Mesothelial cell of epicardium (in vitro differentiated cells): ENCODE measurements at places on chromosomes 12 and 14. TPM values are rescaled to one million over a fixed set of nuclear protein-coding genes. Genes with fewer than 3 reads are reported as not detected.

Gene KRT85
- not detected in 3 replicates for total RNA-seq

Gene TAS2R7
- 0.20 to 0.40 TPM (median 0.20 TPM) in 3 replicates for total RNA-seq

Gene RIC8B
- 18.3 to 22.5 TPM (median 21.2 TPM) in 3 replicates for total RNA-seq

Gene LRRC43
- 3.9 to 6.6 TPM (median 4.9 TPM) in 3 replicates for total RNA-seq

Gene RNASE4
- total RNA-seq = 4.6 to 6.2 TPM (median 5.3 TPM) in 3 replicates

Gene BAZ1A
- total RNA-seq = 42.3 to 43.2 TPM (median 42.5 TPM) in 3 replicates

Gene TMEM121
- total RNA-seq = 4.3 to 6.0 TPM (median 5.6 TPM) in 3 replicates

Gene C1R
- total RNA-seq = 41.5 to 45.9 TPM (median 45.1 TPM) in 3 replicates

DNA sequence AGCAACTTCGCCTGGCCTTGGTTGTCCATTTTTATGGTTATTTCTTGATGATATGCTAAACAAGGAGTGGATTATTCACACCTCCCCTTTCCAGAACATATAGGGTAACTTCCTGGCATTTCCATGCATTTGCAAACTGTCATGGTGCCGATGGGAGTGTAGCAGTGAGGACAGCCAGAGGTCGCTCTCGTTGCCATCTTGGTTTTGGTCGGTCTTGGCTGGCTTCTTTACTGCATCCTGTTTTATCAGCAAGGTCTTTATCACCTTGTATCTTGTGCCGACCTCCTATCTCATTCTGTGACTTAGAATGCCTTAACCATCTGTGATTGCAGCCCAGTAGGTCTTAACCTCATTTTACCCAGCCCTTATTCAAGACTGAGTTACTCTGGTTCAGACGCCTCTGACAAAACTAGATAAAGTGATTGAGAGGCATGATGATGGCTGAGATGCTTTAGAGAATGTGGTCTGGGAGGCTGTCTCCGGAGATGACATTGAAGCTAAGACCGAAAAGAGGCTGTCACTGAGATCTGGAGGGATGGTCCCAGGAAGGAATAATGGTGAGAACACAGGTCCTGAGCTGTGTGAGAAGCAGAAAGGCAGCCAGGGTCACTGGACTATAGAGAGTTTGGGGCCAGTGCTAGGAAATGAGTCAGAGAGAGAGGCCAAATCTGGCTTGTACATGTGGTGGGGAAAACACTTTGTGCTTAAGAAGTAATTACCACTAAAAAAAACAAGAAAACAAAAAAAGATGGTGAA is 2.9 kb downstream of the GLT1D1 start:
- no peak overlapping the region for H3K4me3 ChIP-seq
- H3K36me3 ChIP-seq = no peaks in the 10 kb centered on the region
- no peak for DNase-seq
- peaks cover 66% of the 10 kb centered on the region for H3K27me3 ChIP-seq
- no peaks in the 10 kb centered on the region for H3K4me1 ChIP-seq
- H3K27ac ChIP-seq = no peak overlapping the region

GRCh38 chr14:71400871-71401321 is 493.6 kb downstream of the PCNX1 start:
- no peak overlapping the region for H3K4me3 ChIP-seq
- H3K36me3 ChIP-seq = peaks cover 9% of the 10 kb centered on the region
- no peak for DNase-seq

DNA sequence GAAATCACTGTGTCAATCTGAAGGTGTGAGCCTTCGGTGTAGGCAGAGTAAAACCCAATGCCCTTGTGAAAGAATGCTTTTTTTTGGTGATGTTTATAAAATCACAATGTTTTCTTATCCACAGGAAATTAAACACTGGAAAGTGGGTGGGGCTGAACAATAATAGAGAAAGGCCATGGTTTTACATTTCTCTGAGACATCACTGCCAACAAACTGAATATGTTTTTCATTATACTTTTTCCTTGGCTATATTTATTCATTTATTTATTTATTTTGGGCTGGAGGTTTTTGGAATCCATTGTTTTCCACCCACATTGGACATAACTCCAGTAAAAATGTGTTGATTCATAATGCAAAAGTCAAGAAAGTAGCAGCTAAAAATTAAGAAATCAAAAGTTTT is 16.9 kb downstream of the LRRK2 start:
- H3K4me1 ChIP-seq = peaks cover 5% of the 10 kb centered on the region
- no peak overlapping the region for H3K27ac ChIP-seq
- no peaks in the 10 kb centered on the region for H3K36me3 ChIP-seq
- H3K27me3 ChIP-seq = no peaks in the 10 kb centered on the region
- DNase-seq = no peak

DNA sequence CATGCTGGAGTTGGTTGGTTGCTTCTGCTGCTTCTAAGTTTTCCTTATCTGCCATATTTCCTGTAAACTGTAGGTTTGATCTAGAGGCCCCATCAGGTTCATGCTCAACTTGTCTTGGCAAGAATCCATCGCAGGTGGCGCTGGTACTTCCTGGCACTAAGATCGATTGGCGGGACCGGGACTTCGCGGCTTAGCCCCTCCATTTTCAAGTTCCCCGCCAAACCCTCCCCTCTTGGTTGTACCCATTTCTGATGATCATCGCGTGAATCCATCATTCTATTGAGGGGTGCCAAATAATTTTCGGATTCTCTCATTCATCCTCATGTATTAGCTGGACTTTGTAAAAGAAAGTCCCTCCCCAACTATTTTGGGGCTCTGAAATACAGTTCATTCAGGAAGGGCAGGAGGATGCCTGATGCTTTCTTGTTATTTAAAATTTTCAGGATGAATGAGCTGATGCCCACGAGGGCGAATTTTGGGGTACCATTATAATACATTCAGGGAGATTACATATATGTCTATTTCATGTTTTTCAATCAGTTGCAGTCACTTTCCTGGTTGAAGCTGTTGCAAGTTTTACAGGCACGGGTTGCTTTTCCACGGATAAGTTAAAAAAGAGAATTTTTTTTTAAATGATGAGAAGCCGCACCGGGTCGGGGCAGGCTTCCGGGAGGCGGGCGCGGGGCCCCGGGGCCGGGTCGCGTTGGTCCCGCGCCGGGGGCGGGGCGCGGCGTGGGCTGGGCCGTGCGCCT is 395 bp upstream of the BRI3BP start:
- H3K27ac ChIP-seq = peak overlapping the region; percentile 66
- no peaks in the 10 kb centered on the region for H3K36me3 ChIP-seq
- DNase-seq = peak; percentile 60
- peaks cover 7% of the 10 kb centered on the region for H3K27me3 ChIP-seq

- H3K36me3 ChIP-seq = peaks cover 3% of the 10 kb centered on the region
- no peak for DNase-seq
- no peak overlapping the region for H3K4me3 ChIP-seq
- H3K27me3 ChIP-seq = no peaks in the 10 kb centered on the region
- H3K4me1 ChIP-seq = peaks cover 7% of the 10 kb centered on the region
- no peak overlapping the region for H3K27ac ChIP-seq
Measured at GRCh38 chr14:20956376-20956976, 1.2 kb downstream of the RNASE2 start.

DNA sequence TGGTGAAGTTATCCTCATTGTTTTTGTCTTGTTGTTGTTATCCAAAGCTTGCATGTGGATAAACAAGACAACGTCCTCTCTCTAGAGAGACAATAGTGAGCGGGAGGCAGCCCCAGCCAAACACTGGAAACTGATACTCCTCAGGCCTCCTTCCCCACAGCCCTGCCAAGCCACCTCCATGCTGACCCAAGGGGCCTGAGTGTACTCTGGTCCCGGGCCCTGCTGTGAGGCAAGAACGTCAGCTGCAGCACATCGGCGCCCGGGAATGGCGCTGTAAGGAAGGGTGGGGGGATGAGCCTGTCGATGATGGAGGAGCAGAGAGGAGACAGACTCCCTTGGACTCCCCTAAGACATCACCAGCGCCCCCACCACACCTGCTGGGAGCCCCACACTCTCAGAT is 83.6 kb downstream of the ANO2 start:
- no peak overlapping the region for H3K4me3 ChIP-seq
- H3K4me1 ChIP-seq = no peaks in the 10 kb centered on the region
- no peak for DNase-seq
- peaks cover 31% of the 10 kb centered on the region for H3K27me3 ChIP-seq

GRCh38 chr14:101980700-101981099 is 16.3 kb downstream of the DYNC1H1 start:
- H3K4me1 ChIP-seq = no peaks in the 10 kb centered on the region
- no peaks in the 10 kb centered on the region for H3K27me3 ChIP-seq

GRCh38 chr12:78916845-78917480 is 52.4 kb downstream of the SYT1 start:
- H3K27ac ChIP-seq = no peak overlapping the region
- peaks cover 13% of the 10 kb centered on the region for H3K4me1 ChIP-seq
- H3K36me3 ChIP-seq = no peaks in the 10 kb centered on the region
- no peak overlapping the region for H3K4me3 ChIP-seq
- H3K27me3 ChIP-seq = no peaks in the 10 kb centered on the region
- no peak for DNase-seq

DNA sequence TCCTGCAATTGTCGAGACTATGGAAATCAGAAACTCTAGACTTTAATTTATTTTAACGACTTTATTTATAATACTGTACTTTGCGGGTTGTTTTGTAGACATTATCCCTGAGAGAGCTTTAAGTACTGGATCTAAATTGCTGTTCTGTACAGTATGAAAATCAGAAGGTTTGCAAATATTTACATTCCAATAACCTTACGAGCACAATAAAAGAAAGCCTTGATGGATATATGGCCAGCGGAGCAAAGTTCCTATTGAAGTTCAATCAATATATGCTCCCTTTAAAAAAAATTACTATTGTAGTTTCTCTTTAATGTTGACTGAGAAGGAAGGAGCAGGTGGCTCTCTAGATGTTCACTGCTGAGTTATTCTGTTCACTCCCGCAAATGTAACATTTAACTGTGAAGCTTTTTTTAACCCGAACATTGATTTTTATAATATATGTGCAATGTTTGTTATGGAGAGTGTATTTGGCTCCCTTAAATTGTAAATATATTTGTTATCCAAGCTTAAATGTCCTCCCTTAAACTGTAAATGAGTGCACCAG is 235.3 kb downstream of the PLCZ1 start:
- peaks cover 2% of the 10 kb centered on the region for H3K36me3 ChIP-seq
- peaks cover 2% of the 10 kb centered on the region for H3K4me1 ChIP-seq
- no peak for DNase-seq
- H3K27ac ChIP-seq = no peak overlapping the region

DNA sequence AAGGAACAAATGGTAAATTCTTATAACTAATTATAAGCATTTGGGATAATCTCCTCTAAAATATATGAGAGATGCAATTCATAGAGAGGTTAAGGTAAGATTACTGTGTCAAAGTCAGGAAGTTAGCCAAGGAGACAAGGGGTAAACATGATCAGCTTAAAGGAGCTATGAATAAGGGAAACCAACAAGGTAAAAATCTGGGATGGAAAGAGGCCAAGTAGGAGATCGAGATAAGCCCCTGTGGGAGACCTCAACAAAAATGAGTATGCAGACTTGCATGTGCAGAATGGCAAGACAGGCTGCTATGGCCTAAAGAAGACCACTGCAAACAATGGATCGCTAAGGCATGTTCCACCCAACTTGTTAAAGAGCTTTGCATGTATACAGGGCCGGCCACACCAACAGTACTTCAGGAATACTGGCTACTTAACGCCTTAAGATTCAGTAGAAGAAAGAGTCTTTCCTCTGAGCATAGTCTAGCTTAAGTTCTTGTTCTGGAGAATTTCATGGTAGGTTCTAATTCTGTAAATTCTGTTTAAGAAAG is 738.6 kb downstream of the GALC start:
- H3K27me3 ChIP-seq = no peaks in the 10 kb centered on the region
- H3K4me1 ChIP-seq = no peaks in the 10 kb centered on the region
- no peaks in the 10 kb centered on the region for H3K36me3 ChIP-seq
- no peak overlapping the region for H3K27ac ChIP-seq

DNA sequence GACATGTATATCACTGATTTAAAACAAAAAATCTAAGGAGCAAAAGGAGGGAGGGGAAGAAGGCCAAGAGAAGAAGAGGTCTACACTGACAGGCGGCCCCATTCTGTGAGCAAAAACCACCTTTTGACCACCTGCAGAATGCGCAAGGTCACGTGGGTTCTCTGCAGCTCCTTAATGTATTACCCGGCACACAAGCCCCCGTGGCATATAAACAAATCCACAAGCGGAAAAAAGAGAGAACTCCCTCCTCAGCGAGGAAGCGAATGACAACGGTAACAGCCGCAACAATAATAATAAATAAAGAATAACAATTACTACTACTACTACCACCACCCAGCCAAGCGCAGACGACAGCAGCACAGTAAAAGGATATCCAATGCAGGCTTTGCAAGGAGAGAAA is 1.3 kb downstream of the KSR2 start:
- H3K4me1 ChIP-seq = peaks cover 8% of the 10 kb centered on the region
- H3K27ac ChIP-seq = no peak overlapping the region
- H3K27me3 ChIP-seq = peaks cover 82% of the 10 kb centered on the region
- DNase-seq = no peak

DNA sequence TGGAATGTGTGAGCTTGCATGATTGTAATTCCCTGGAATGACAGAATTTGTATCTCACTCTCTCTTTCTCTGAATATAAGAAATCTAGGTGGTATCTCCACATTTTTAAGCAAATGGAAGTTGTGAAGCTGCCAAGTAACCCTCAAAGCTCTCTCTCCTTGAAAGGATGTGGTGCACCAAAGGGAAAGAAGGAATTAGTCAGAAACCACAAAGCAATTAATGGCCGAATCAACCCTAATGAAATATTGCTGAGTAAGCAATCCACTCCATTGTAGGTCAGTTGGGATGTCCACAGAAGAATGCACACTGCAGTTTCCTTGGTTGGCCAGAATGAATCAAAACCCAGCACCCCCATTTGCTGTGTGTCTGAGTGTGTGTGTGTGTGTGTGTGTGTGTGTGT is 153.5 kb downstream of the KCNA5 start:
- DNase-seq = no peak
- H3K36me3 ChIP-seq = no peaks in the 10 kb centered on the region
- no peak overlapping the region for H3K4me3 ChIP-seq
- peaks cover 36% of the 10 kb centered on the region for H3K4me1 ChIP-seq
- H3K27me3 ChIP-seq = peaks cover 20% of the 10 kb centered on the region
- no peak overlapping the region for H3K27ac ChIP-seq

GRCh38 chr12:6226679-6227051 is 26.5 kb downstream of the CD9 start:
- H3K27me3 ChIP-seq = no peaks in the 10 kb centered on the region
- H3K4me3 ChIP-seq = no peak overlapping the region
- DNase-seq = no peak
- no peaks in the 10 kb centered on the region for H3K36me3 ChIP-seq
- peak overlapping the region; percentile 64 for H3K27ac ChIP-seq
- peaks cover 52% of the 10 kb centered on the region for H3K4me1 ChIP-seq

GRCh38 chr12:6551063-6551461 is 4.8 kb downstream of the IFFO1 start:
- DNase-seq = no peak
- no peak overlapping the region for H3K4me3 ChIP-seq
- H3K27ac ChIP-seq = peak overlapping the region; percentile 16
- peaks cover under 1% of the 10 kb centered on the region for H3K36me3 ChIP-seq
- peaks cover 49% of the 10 kb centered on the region for H3K4me1 ChIP-seq

- H3K27ac ChIP-seq = no peak overlapping the region
- no peak for DNase-seq
- no peaks in the 10 kb centered on the region for H3K36me3 ChIP-seq
- H3K4me1 ChIP-seq = peaks cover 13% of the 10 kb centered on the region
- H3K4me3 ChIP-seq = no peak overlapping the region
Measured at GRCh38 chr12:75868501-75868900, 163.1 kb downstream of the PHLDA1 start.
